ENCODE measurements at places on chromosomes 6 and 20.
A peak's percentile ranks its signal among the peaks of the same experiment; 100 is the strongest.

DNA sequence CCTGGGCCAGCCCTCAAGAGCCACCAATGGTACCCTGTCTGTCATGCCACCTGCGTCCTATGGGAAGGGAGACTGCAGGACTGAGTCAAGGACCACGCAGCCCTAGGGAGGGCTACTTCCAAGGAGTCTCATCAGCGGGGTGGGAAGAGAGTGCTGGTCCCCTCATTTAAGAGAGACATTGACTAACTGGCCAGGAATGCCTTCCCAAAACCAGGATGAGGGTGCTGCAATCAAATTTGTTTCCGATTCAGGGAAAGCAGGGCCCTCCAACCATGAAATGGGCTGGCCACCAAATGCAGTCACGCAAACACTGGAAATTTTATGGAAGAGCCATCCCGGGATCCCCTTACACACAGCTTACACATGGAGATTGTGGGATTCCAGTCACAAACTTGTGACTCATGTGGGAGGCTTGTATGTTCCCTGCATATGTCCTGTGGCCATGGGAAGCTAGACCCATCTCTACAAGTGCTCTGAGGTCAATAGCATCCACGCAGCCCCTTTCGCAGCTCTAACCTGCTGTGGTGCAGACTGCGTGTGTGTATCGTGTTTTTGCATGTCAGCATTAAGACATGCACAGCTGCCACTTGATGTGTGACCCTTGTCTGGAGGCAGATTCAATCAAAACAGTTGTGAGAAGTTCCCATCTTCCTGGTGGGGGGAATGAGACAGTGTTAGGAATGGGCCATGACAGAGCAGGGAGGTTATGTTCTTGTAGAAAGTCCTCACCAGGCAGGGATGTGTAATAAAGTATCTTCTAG lies 53.0 kb upstream of the CST7 start:
- no peak for DNase-seq

DNA sequence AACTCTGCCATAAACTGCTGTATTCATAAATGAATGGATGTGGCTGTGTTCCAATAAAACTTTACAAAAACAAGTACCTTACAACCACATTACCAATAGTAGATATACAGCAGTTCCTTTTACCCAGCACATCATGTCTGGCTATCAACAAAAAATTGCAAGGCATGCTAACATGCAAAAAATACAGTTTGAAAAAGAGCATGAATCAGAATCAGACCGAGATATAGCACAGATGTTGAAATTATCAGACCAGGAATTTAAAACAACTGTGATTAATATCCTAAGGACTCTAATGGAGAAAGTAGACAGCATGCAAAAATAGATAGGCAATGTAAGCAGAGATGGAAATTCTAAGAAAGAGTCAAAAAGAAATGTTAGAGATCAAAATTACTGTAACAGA lies 8.4 kb upstream of the NUS1 start:
- no peak for DNase-seq

- DNase-seq: no peak
Observed at GRCh38 chr20:13515291-13515690, 123.4 kb downstream of the TASP1 start.

DNA sequence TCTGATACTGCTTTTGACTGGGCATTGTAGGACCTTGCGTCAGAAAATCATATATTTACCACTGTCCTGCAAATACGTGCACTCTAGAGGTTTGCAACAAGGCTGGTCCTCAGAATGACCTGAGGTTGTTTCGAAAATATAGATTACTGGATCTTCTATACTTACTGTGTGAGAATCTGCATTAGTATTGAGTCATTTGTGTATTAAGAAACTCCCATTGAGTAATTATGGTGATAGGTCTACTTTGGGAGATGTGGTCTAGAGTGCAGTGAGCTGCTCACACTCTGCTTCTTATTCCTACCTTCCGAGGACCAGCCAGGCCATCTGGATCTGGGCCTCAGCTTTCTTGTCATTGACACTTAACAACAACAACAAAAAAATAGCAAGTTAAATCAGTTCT lies 9.6 kb downstream of the KLHL32 start:
- no peak for DNase-seq

DNA sequence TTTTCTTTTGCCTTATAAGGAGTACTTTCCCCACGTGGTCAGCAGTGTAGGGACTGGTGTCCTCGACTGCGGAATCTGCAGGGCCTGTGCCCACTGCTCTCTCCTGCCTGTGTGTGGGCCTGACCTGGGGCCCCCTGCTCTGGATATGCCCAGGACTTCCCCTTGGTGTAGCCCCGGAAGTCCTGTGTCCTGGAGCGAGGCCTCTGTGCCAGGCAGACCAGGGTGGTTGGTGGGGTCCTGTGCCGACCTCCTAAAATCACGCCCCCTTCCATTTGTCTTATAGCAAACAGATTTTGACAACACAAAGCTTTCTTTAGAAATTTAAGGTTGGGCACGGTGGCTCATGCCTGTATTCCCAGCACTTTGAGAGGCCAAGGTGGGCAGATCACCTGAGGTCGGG lies 64.2 kb downstream of the DLL1 start:
- no peak for DNase-seq

GRCh38 chr6:34243901-34244884 lies 4.6 kb downstream of the SMIM29 start:
- peak; percentile 70 for DNase-seq

DNA sequence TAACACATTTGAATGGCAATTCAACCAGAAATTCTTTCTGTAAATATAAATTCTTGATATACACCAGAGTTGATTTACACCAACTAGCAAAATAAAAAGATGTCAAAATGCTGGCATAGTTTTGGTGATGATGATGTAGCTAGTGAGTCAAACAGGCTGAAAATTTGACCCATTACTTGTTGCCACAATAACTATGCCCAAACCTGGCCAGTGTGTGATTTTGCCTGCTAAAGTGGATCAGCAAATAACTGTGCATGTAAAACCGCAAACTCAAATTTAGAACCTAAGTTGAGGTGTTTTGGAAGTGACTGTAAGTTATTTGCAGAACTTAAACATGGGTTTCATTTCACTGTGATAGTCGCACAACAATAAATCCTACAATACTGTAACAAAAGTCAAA lies 125.9 kb downstream of the KIF6 start:
- no peak for DNase-seq

GRCh38 chr20:17807651-17808050 lies 107.9 kb downstream of the BANF2 start:
- no peak for DNase-seq

- DNase-seq: no peak
Observed at GRCh38 chr6:90605749-90606340, 19.0 kb upstream of the MAP3K7 start.

DNA sequence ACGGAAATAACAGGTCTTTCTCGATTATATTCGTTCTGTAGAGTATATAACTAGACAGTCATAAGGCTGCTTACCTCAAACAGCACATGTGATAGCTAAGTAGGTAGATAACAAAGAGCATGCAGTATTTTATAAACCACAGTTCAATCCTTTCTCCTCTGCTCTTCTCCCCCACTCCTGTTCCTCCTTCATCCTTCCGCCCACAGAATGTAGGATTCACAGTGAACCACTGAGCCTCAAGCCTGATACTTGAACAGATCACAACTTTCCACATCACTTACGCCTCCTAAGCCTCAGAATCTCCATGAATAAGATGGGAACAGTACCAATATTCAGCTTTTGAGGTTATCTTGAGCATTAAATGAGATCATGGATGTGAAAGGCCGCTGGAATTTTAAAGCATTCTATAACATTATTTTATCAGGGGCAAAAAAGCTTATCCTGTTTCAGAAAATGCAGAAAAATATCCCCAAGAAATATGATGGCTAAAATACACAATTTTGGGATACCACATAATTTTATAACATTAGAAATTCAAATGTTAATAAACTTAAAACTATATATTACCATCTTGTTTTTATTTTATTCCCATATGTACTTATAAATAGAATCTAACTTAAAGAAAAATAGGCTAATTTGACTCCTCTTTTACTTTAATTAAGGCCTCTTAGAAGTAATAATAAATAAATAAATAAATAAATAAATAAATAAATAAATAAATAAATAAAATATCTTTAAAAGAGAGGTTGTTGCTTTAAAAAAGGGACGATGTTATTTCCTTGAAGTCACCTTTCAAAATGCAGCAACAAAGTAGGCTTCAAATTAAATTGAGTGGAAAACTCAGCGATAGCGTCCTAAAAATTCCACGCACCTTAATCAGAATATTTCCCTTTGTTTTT lies 33.4 kb downstream of the MTFR2 start:
- no peak for DNase-seq

DNA sequence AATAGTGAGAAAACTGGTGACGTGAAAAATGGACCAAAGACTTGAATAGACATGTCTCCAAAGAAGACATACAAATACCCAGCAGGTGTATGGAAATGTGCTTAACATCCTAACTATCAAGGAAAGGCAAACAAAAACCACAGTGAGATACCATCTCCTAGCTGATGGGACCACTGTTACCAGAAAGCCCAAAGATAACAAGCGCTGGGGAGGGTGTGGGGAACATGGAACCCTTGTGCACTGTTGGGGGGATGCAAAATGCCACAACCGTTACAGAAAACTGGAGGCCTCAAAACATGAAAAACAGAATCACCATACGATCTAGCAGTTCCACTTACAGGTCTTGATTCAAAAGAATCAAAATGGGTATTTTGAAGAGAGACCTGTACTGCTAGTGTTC lies 19.8 kb upstream of the RBM38 start:
- no peak for DNase-seq

DNA sequence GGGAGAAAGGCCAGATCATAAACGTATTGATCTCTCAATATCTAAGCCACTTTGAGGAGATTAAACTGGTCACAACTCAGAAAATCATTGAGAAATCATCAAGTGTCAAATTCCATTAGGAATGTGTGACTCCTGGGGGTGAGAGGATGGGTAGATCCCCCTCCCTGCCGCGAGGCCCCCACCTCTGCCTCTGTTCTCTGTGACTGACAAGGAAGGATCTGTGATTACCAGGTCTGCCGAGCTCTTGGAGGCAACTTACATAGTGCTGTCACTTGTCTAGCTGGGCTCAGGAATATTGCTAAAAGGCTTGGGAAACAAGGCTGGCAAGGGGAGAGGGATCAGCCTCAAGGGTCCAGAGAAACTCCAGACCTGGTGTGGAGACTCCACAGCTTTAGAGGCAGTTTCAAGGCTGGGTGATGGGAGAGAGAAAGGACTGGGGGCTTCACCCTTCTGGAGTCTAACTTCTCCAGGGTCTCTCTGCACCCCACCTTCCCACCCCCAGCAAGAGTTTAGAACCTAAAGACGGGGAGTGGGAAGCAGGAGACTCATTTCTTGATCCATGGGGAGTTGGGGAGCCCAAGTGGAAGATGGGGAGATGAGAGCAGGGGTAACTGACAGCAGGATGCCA lies 11.6 kb upstream of the ARMC12 start:
- DNase-seq: no peak

DNA sequence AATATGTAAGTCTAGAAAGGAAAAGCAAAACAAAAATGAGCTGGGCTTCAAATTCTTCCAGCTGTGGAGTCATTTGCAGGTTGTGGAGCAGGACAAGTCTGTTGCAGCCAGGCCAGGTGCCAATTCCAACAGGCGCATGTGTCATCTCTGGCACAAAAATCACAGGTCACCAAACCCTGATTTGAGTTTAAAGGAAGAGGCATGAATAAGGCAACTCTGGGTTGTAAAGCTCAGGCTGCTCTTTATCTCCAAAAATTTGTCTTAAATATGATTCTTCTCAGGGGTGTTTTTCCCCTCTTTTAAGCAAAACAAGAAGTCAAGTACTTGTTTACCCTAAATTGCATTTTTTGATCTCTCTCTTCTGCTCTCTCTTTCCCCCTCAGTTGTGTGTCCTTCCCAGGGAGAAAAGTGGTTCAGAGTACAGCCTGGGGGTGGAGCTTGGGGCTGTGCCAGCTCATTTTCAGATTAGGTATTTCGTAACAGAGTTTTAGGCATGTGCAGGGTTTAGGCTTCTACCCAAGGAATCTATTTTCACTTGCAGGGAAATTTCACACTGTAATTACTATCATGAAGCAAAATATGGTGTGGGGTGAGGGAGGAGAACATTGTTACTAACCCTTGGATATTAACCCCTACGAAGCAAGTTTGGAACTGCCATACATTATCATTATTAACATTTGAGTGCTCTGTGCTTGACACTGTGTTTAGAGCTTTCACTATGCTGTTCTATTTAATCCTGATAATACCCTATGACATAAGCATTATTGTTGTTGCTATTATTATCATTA lies 8.3 kb upstream of the NCOA3 start:
- DNase-seq: peak; percentile 62

DNA sequence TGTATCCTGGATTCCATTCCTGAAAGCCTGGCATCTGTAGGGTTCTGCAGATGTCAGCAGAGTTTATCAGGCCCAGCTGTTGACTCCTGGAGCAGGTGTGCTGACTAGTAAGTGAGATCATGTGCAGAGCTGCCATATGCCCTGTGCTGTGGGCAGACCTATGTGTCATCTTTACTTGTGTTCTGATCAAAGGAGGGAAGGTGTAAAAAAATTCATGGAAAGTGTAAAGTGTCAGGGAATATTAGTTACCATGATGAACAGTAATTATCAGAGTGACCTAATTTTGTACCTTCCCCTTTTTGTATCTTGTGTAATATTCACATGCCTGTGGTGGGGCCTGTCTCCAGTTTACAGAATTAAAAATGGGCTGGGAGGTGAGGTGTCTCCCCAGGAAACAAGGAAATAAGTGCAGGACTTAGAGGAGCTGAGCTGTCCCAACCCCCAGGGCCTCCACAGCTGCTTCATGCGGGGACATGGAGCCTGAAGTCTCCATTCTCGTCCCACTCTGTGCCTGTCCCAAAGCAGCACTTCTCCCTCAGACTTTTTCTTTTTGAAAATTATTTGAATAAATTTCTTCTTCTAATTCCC lies 148.2 kb upstream of the GGTLC1 start:
- peak; percentile 21 for DNase-seq

GRCh38 chr6:169774347-169774746 lies 22.9 kb downstream of the ERMARD start:
- DNase-seq: no peak

DNA sequence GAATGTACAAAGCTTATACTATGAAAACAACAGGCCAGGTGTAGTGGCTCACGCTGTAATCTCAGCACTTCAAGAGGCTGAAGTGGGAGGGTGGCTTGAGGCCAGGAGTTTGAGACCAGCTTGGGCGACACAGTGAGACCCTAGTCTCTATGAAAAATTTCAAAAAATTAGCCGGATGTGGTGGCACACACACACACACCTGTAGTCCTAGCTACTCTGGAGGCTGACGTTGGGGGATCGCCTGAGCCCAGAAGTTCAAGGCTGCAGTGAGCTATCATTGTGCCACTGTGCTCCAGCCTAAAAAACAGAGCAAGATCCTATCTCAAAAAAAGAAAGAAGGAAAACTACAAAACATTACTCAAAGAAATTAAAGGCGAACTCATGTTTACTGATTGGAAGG lies 7.3 kb upstream of the ASF1A start:
- DNase-seq: no peak

DNA sequence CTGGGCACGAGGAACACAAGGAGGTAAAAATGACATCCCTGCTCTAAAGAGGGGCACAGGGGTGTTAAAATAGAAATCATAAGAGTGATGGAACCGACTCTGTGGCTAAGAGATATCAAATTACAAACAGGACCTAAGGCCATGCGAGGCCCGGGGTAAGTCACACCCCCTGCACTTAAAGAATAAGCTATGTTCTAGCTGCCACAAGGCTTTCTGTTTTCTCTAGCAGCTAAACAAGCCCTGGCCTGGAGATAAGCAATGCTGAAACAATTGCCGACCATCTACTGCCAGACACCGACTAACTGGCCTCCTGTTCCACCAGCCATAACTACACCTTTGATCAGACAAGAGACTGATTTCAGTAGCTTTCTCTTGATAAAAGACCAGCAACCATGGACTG lies 32.4 kb downstream of the MDGA1 start:
- DNase-seq: no peak

- DNase-seq: no peak
Observed at GRCh38 chr6:57265755-57266221, 43.7 kb upstream of the RAB23 start.
